ENCODE measurements at places on chromosomes 7 and 10.

DNA sequence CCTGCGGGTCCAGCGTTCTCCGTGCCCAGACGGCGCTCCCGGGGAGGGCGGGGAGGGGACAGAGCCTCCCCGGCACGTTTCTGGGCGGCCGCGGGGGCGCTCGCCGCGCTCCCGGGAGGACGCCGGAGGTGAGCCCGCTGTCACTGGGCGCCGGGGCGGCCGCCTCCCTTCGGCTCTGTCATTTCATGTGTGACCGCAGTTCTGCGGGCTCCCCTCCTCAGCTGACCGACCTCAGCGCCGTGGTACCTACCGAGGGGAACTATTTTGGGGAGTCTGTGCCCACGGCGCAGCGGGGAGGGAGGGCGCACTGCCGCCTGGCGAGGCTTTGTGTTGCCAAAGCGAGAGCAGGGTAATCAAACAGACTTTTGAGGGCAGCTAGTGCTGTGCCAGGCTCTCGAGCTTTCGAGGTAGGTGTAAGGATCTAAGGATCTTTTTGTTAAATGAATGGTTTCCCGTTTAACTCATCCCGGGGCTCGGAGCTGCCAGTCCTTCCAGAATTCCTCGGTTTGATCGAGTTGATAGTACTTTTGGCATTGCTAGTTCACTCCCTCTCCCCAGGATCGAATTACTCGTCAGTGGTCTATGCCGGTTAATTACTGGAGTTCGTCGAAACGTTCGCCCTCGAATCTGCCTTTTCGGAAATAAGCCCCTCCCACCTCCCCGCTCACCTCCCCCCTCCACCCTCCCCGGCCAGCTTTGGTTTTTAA, 1.9 kb downstream of the ARID5B start:
- DNase-seq: no peak

DNA sequence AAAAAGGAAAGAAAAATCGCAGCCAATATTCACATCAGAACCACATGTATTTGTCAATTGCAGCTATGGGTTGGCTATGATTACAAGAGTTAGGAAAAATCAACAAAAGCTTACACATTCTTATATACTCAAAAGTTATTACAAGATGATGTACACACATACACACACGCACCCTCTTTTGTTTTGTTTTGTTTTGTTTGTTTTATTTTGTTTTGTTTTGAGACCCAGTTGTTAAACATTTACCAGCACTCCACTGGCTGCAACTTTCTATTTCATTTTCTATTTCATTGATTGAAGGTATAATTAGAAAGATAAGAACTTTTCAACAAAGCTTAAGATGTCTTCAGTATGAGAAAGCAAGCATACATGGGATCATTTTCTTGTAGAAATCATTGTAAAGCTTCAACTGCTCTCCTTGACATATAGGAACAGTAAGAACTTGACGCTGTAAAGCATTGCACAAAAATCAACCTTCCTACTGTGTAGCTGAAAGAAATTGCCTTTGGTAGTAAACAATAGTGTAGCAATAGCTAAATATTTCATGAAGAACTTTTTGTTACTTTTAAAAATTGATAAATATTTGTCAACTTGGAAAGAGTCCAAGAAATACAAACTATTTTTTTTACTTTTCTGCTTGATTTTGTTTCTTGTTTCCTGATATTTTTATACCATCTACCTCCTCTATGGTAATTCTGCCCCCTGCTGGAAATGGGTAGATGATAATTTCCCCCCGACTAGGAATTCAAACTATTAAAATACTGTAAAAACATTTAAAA, 205.9 kb downstream of the MBL2 start:
- DNase-seq: peak; percentile 58

DNA sequence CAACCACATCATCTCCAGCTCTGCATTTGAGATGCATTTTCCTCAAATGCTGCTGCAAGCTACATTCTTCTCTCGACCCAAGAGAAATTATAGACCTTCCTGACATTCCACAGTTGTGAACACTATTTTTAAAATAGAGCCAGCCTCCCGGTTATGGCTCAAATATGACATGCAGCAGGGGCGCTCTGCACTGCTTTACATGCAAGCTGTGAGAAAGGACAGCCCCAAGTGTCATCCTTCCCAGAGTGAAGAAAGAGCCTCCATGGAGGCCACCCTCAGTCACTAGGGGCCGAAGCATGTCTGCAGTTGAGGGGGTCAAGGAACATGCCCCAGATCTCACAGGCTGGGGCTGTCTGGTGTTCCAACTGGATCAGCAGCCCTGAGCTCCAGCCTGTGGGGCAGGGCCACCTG, 63.9 kb upstream of the CHST15 start:
- DNase-seq: no peak

- peak; percentile 71 for DNase-seq
Observed at GRCh38 chr7:39735903-39736302, 112.5 kb downstream of the RALA start.

DNA sequence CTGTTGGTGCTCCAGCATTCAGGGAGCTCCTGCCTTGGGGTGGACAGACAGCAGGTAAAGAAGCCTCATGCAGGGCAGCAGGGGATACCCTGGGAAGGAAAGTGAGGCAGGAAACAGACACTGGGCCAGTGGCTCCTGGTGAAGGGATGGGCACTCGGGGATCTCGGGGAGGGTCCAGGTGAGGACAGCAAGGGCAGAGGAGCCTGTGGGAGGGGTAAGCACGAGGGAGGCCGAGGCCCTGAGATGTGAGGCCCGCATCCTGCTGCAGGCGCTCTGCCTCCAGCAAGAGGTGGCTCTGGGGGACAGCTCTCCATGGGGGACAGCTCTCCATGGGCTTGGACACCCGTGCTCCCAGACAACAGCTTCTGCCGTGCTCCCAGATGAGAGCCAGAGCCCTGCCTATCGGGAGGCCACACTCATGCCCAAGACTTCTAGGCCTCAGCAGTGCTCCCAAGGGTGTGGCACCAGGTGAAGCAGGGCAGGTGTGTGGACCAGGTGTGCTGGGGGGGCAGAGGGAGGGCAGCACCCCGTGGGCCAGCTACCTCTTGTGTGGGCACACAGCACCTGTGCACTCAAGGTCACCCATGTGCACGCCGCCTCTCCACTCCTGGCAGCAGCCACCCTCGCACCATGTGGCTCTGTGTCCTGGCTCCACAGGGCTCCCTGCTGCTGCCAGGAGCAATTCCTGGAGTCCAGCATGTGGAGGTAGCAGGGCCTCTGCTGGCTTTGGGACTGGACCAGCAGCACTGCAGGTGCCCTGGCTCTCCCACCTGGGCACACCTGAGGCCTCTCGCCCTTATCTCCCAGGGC, 93.6 kb upstream of the INSIG1 start:
- no peak for DNase-seq

GRCh38 chr10:117499248-117500105, 43.1 kb upstream of the EMX2 start:
- no peak for DNase-seq

Data from brain microvascular endothelial cell (primary cell).